ENCODE measurements at places on chromosomes 1 and 21. TPM values are rescaled to one million over a fixed set of nuclear protein-coding genes. Genes with fewer than 3 reads are reported as not detected.

Gene LRRC8C
- total RNA-seq = 5.5 TPM

Gene PFKFB2
- total RNA-seq = 10.0 TPM

Gene GJA4
- total RNA-seq = not detected

Gene CLCA1
- total RNA-seq = not detected

DNA sequence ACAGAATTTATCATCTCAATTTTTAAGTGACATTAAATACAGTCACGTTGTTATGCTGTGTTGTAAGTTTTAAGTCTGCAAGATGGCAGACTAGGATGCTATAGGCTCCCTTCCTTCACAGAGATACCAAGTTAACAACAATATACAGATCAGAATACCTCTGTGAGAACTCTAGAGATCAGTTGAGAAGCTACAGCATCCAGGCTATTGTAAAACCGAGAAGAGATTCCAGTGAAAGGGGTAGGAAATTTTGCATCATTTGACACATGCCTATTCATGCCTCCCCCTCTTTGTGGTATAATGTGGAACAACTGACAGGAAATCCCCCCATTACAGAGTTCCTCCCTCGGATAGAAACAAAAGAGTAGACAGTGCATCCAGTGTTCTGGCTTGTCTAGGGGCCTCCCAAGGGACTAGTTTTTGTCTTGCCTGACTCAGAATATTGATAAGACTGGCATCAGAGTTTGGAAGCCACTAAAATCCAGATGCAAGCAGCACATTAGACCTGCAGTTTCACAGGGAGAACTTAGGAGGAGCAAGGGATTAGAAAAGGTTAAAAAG is 80.6 kb downstream of the LBR start:
- no peaks in the 10 kb centered on the region for H3K4me1 ChIP-seq
- no peaks in the 10 kb centered on the region for H3K36me3 ChIP-seq
- no peak overlapping the region for H3K27ac ChIP-seq
- H3K4me3 ChIP-seq = no peak overlapping the region

- H3K4me3 ChIP-seq = no peak overlapping the region
- no peaks in the 10 kb centered on the region for H3K4me1 ChIP-seq
- H3K27ac ChIP-seq = no peak overlapping the region
- no peaks in the 10 kb centered on the region for H3K36me3 ChIP-seq
- no peaks in the 10 kb centered on the region for H3K27me3 ChIP-seq
- DNase-seq = no peak
Measured at GRCh38 chr1:216210081-216210480, 213.2 kb downstream of the USH2A start.

GRCh38 chr1:58361134-58361533 is 185.4 kb downstream of the OMA1 start:
- H3K4me3 ChIP-seq = no peak overlapping the region
- H3K27ac ChIP-seq = no peak overlapping the region
- no peaks in the 10 kb centered on the region for H3K27me3 ChIP-seq
- DNase-seq = no peak
- H3K36me3 ChIP-seq = no peaks in the 10 kb centered on the region

DNA sequence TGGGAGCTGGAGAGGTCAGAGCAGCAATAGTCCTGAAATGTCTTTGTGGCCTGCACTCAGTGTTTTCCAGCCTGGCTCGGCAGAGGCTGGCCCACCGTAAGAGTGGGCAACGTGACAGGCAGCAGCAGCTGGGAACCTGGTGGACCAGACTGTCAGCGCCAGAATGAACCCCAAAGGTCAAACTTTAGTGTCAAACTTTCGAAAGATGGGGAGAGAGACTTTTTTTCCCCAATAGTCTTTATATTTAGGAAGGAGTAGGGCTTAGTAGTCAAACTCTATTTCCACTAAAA is 10.3 kb downstream of the BLACAT1 start:
- peak overlapping the region; percentile 91 for H3K27ac ChIP-seq
- no peak for DNase-seq
- H3K4me3 ChIP-seq = no peak overlapping the region
- H3K36me3 ChIP-seq = no peaks in the 10 kb centered on the region

GRCh38 chr1:41827991-41828570 is 90.6 kb downstream of the HIVEP3 start:
- H3K27me3 ChIP-seq = no peaks in the 10 kb centered on the region
- no peak for DNase-seq
- H3K36me3 ChIP-seq = no peaks in the 10 kb centered on the region
- H3K4me3 ChIP-seq = no peak overlapping the region
- peaks cover 28% of the 10 kb centered on the region for H3K4me1 ChIP-seq
- H3K27ac ChIP-seq = no peak overlapping the region

DNA sequence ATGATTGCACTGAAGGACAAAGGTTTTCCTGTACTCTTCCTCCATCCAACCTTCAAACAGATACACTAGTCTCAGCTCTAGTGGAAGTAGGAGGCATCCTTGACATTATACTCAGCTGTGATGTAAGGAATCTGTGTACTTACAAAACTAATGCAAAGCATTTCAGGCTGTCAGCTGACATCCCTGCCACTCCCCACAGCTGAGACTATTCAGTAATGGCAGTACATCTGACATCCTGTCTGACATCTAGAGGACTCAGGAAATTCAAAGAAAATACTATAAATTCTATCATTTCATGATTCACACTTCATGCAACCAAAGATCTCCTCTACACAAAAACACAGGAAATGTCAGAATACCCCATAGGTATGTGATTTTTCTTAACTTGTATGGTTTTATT is 325.8 kb downstream of the SMYD3 start:
- H3K27ac ChIP-seq = no peak overlapping the region
- H3K27me3 ChIP-seq = no peaks in the 10 kb centered on the region
- H3K4me3 ChIP-seq = no peak overlapping the region
- peaks cover 10% of the 10 kb centered on the region for H3K4me1 ChIP-seq
- no peaks in the 10 kb centered on the region for H3K36me3 ChIP-seq

DNA sequence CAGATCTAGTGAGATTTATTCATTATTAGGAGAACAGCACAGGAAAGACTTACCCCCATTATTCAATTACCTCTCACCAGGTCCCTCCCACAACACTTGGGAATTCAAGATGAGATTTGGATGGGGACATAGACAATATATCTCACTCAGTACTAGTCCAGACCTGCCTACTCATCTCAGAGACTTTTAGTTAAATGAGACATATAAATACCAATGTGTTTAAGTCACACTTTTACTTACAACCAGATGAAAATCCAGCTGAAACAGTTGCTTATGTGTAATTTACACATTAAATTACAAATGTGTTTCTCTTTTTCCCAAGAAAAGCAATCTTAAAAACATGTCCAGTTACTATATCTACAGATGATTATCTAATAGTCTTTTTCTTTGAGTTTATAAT is 1145.6 kb downstream of the KCNT2 start:
- H3K27ac ChIP-seq = no peak overlapping the region
- H3K36me3 ChIP-seq = no peaks in the 10 kb centered on the region
- no peaks in the 10 kb centered on the region for H3K4me1 ChIP-seq
- H3K4me3 ChIP-seq = no peak overlapping the region
- H3K27me3 ChIP-seq = no peaks in the 10 kb centered on the region
- DNase-seq = no peak

GRCh38 chr1:202002507-202002906 is 7.9 kb upstream of the ELF3 start:
- H3K27me3 ChIP-seq = no peaks in the 10 kb centered on the region
- no peak overlapping the region for H3K27ac ChIP-seq
- peaks cover 5% of the 10 kb centered on the region for H3K36me3 ChIP-seq
- H3K4me1 ChIP-seq = no peaks in the 10 kb centered on the region
- no peak overlapping the region for H3K4me3 ChIP-seq
- DNase-seq = no peak

DNA sequence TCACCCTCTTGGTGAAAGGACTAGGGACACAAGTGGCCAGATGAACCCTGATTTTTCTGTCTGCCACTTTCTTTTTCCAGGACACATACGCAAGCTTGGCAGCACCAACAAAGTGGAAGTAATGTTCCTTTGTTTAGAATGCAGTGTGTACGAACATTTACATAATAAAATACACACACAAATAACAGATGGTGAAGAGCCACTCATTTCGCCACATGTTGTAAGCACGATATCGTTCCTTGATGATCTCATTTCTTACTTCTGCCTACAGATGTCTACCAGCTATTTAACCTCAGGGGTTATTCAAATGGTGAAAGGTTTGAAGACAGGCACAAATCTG is 670.2 kb upstream of the CXADR start:
- peaks cover 4% of the 10 kb centered on the region for H3K4me1 ChIP-seq
- H3K27ac ChIP-seq = no peak overlapping the region
- DNase-seq = no peak
- no peaks in the 10 kb centered on the region for H3K27me3 ChIP-seq

GRCh38 chr1:205554026-205554811 is 49.8 kb downstream of the CDK18 start:
- H3K36me3 ChIP-seq = no peaks in the 10 kb centered on the region
- H3K27me3 ChIP-seq = peaks cover 20% of the 10 kb centered on the region
- no peaks in the 10 kb centered on the region for H3K4me1 ChIP-seq
- DNase-seq = no peak
- H3K27ac ChIP-seq = no peak overlapping the region
- H3K4me3 ChIP-seq = no peak overlapping the region

GRCh38 chr1:115977499-115978258 is 1.4 kb downstream of the SLC22A15 start:
- H3K4me3 ChIP-seq = no peak overlapping the region
- H3K36me3 ChIP-seq = no peaks in the 10 kb centered on the region
- no peak for DNase-seq
- H3K4me1 ChIP-seq = no peaks in the 10 kb centered on the region
- peaks cover 34% of the 10 kb centered on the region for H3K27me3 ChIP-seq
- H3K27ac ChIP-seq = no peak overlapping the region

DNA sequence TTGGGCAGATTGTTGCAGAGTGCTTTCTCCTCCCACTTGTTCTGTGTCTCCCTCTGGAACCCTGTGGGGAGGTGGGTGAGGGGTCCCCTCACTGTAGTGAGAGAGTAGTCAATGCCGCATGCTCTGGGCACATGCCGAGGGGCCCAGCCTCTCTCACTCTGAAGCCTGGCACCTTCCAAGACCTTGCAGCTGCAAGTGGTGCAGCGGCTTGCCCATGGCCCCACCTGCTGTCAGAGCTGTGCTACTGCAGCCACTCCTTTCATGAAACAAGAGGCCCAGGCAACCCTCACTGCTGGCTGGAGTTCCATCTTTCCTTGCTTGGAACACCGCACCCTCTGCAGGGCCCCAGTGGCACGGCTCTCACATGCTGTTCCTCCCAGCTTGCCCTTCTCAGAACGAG is 58.4 kb upstream of the COL6A1 start:
- H3K27ac ChIP-seq = no peak overlapping the region
- H3K4me3 ChIP-seq = no peak overlapping the region
- H3K4me1 ChIP-seq = no peaks in the 10 kb centered on the region
- H3K36me3 ChIP-seq = no peaks in the 10 kb centered on the region
- DNase-seq = peak; percentile 69

DNA sequence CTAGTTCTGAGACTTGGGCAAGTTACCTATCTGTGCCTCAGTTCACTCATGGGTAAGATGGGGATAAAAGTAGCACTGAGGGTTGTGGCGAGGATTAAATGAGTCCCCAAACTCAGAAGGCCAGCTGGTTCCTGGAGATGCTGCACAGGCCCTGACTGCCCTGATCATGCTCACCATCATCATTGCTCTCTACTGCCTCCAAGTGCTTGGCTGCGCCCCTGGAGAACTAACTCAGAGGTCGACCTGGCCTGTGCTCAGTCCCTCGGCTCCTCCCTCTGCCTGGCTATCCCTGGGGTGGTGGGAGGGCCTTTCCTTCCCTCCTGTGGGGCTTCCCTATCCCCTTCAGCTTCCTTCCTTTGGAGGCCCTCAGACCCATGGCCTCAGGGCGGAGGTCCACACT is 5.6 kb downstream of the SLC5A9 start:
- no peaks in the 10 kb centered on the region for H3K4me1 ChIP-seq
- no peaks in the 10 kb centered on the region for H3K27me3 ChIP-seq
- no peak overlapping the region for H3K27ac ChIP-seq
- peak; percentile 61 for DNase-seq
- no peaks in the 10 kb centered on the region for H3K36me3 ChIP-seq

- H3K27ac ChIP-seq = no peak overlapping the region
- no peak overlapping the region for H3K4me3 ChIP-seq
- H3K36me3 ChIP-seq = no peaks in the 10 kb centered on the region
- H3K4me1 ChIP-seq = no peaks in the 10 kb centered on the region
- DNase-seq = no peak
Measured at GRCh38 chr1:72439036-72439435, 156.7 kb upstream of the NEGR1 start.

- H3K4me3 ChIP-seq = no peak overlapping the region
- H3K4me1 ChIP-seq = peaks cover 17% of the 10 kb centered on the region
- H3K27ac ChIP-seq = no peak overlapping the region
- peaks cover 64% of the 10 kb centered on the region for H3K27me3 ChIP-seq
Measured at GRCh38 chr1:154408174-154408777, 3.1 kb downstream of the IL6R start.

All from neural progenitor cell (in vitro differentiated cells).